Kasumi-1 (cell line): ENCODE measurements at places on chromosomes 16 and 17.

GRCh38 chr16:57562669-57563486 is 20.4 kb downstream of the ADGRG5 start:
- no peak for DNase-seq

- no peak for DNase-seq
These were observed 51.0 kb downstream of the CCDC182 start for GRCh38 chr17:57694051-57694450.

GRCh38 chr16:11280616-11281522 is at the start of gene PRM1:
Gene PRM1 (minus strand): TSS chr16:11281330. CDS start chr16:11281238, 92 bp downstream.
- DNase-seq, result no peak

- peak; percentile 36 for DNase-seq
These were observed at the start of gene NTN1 for GRCh38 chr17:9021158-9021991. Gene NTN1 (plus strand): TSS chr17:9021510. CDS start chr17:9022374, 864 bp downstream.

DNA sequence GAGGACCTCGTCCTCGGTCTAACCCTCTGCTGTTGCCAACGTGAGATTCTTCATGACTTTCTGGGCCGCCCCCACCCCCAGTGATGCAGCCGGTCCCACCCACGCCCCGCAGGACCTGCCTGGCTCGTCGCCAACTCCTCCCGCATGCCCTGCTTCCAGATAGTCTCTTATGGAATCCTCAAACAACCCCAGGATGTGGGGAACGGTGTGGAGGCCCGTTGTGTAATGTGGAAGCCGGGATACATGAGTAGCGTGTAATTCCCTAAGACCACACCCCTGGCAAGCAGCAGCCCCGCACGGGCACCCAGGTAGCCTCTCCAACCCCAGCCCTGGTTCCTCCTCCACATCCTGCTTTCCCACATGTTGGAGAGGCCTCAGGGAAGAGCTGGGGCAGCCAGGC is 275.9 kb downstream of the C16orf95 start:
- DNase-seq, result no peak

GRCh38 chr16:23920899-23921298 is 85.1 kb downstream of the PRKCB start:
- no peak for DNase-seq

DNA sequence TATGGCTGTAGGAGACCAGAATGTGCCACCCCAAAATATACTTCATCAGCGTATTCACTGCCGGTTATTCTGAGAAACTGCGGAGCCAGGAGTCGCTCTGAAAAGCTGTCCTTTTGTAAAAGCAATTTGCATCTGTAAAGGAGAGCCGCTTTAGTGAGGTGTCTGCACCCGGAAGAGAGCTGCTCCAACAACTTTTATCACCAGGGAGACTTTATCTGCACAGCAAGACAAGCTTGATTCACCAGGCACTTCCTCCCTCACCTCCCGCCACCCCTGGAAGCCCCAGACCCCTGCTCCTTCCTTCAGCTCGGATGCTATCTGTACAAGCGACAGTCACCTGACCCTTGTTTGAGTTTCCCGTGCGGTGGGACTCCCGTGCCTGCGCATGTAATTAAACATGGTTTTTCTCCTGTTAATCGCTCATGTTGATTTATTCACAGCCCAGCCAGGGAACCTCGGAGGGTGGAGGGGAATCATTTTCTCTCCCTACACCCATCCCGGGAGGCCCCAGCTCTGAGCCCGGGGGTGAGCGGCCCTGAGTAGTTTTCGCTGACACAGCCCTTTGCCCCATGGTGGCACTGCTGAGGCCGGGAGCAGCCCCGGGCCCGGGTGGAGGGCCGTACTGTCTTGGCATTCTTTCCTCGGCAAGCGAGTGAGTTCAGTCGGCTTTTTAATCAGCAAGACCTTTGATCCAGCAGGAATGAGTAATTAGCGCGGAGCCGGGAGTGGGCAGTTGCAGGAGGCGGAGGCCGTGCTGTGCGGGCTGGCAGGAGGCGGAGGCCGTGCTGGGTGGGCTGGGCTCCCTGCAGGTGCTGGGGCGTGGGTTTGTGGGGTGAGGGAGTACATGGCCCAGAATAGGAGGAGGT is 222.7 kb upstream of the CIBAR2 start:
- DNase-seq, result peak; percentile 30

- no peak for DNase-seq
These were observed 53.4 kb upstream of the CBX4 start for GRCh38 chr17:79892457-79893241.

- DNase-seq, result peak; percentile 83
These were observed 9.4 kb downstream of the HSPB9 start for GRCh38 chr17:42131981-42132432.

GRCh38 chr16:79519448-79519847 is 81.1 kb downstream of the MAF start:
- DNase-seq, result no peak

DNA sequence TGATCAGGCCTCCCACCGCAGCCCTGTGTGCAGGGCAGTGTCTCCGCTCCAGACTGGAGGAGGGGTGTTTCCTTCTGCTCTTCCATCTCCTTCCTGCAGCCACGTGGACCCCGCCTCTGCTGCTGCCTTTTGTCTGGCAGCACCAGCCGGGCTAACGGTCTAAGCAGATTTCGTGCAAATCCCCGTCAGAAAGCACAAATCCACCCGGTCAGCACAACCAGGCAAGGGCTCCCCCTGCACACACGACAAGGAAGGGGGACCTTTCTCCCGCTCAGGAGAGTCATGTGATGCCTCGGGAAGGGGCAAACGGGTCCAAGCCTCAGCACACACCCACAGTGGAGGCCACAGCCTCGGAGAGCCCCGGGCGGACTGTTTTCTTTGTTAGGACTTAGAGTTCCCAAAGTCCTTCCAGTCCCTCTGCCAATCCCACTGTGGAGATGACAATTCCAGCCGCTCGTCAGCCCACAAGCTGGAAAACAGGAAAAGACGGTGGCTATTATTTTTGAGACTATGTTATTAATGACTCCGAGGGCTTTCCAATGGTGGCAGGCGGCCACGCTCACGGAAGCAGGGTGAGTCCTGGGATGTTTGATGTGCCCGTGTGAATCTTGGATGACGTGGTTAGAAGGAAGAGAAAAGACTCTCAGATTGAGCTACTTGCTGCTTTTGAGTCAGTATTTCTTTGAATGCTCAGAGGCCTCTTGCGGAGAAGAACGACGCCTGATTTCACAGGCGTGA is 22.5 kb upstream of the MEAK7 start:
- DNase-seq, result no peak

DNA sequence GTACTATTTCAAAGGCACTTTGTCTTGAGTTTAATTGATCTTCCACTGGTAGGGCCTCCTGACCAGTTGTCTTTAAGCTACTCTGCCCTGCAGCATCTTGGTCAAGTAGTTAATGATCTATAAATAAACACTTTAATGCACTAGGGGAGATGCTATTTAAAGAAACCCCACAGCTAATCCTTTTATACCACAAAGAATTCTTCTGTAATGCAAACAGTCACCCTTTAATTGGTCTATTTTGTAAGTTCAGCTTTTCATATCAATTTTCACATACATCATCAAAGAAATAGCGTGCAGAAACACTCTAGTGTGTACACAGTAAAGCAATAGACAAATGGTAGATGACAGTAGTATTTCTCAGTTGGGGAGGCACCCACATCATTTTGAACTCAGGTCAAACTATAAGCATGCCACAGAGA is 70.3 kb downstream of the PMP22 start:
- DNase-seq, result no peak

GRCh38 chr16:84239141-84239769 is 557 bp downstream of the KCNG4 start:
- DNase-seq, result peak; percentile 44

GRCh38 chr16:2692948-2693651 is 10.8 kb downstream of the KCTD5 start:
- no peak for DNase-seq

DNA sequence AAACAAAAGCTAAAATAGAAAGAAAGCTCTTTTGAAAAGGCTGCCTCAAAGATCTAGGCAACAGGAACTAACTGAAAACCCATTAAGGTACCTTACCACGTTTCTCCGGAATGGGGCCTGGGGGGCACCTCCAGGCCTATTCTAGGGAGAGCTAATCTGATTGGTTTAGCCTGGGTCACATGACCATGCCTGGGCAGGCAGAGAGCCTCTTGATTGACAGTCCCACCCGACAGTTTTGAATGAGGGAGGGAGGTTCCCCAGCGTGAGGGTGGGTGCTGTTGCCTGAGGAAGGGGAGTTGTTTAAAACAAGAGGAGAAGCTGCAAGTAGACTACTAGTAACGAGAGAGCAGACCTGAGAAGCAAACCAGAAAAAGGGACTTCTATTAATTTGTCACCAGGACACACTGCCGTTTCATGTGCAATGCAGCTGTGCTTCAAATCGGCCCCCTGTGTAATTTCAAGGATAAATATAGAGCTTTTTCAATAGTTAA is 143.4 kb upstream of the HS3ST2 start:
- DNase-seq, result no peak

DNA sequence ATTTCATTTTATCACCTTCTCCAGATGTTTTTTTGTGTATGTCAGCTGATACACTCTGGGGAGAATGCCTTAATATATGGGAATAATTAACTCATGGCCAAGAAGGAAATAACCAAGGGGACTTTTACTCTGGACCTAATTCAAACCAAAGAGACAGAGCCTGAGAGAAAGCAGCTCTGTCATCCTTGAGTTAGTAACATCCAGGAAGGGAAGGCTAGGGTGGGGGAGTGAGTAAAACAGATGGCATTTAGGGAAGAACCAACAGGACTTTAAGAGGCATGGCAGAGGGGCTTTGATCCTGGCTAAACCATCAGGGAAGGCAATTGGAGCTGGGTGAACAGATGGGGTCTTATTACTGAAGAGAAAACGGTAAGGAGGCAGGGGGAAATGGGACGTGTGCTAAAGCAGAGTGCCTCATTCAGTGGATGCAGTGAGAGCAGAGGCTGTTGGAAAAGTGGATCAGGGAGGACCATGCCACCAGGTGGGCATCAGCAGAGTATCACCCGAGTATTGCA is 2.5 kb upstream of the SMPD3 start:
- no peak for DNase-seq

GRCh38 chr17:39965017-39965699 is 2.4 kb downstream of the GSDMA start:
- DNase-seq, result no peak

DNA sequence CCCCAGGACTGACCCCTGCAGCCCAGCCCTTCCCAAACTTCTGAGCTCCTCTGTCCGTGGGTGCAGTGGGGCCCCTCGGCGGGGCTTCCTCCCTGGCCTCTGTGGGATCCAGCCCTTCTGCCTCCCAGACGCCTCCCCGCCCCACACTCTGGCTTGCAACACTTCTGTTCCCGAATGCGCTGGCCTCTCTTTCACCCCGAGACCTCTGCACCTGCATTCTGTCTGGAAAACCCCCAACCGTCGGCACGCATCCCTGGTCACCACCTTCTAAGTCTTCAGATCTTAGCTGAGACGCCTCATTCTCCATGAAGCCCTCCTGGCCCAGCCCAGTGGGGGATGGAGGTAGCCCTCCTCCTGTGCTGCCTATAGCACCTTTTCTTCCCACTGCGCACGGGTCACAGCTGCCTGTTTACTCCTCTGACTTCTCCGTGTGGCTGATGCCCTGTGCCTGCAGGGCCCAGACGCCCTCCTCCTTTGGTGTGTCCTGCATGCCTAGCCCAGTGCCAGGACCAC is 26.4 kb downstream of the TMEM235 start:
- peak; percentile 47 for DNase-seq

- DNase-seq, result no peak
These were observed 16.7 kb downstream of the IGFBP4 start for GRCh38 chr17:40459636-40460603.

DNA sequence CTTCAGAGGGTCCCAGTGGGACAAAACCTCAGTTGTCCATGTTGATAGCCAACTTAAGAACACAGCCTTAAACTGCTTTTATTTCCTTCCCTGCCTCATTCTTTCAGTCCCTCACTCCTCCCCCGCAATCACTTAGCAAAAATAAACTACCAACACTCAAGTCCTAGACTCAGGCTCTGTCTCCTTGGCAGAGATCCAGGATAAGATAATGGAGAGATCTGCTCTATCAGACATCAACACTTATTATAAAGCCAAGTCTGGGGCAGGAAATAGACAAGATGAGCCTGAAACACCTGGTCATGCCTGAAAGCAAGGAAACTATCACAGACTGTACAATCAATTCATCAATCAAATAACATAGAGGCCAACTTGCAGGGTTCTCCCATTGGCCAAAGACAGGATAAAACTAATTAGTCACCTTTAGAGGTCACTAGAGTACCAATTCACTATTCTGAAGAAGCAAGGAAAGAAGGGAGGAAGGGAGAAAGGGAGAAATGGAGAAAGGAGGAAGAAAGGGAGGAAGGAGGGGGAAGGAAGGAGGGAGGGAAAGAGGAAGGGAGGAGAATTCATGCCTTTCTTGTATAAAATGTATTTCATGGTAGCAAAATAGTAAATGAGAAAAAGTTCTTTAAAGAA is 15.7 kb downstream of the HYDIN start:
- no peak for DNase-seq

DNA sequence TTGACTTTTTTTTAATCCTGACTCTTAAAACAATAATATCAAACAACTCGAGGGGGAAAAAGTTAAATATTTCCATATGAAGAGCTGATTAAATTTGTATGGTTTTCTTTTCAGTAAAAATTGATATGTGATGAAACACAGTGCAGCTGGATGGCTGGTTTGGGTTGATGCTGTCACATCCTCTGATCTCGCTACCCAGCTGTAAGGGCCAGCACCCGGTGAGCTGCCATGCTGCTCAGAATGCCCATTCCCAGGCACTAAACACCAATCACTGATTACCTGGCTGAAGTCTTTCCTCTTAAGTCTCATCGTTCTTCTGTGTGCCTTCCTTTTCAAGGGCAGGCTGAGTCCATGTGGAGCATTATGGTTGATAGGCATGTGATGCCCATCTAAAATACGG is 234.3 kb downstream of the IRX3 start:
- no peak for DNase-seq

- peak; percentile 63 for DNase-seq
These were observed 14.2 kb upstream of the SLC38A10 start for GRCh38 chr17:81309140-81309858.

DNA sequence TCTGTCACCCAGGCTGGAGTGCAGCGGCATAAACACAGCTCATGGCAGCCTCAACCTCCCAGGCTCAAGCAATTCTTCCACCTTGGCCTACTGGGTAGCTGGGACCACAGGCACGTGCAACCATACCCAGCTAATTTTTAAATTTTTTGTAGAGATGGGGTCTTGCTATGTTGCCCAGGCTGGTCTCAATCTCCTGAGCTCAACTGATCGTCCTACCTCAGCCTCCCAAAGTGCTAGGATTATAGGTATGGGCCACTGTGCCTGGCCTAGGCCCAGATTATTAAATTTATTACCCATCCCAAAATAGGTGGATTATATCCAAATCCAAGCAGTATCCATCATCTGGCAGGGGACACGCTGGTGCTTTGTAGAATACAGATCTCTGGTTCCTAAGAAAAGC is 53.8 kb downstream of the METTL16 start:
- no peak for DNase-seq
